ENCODE measurements at places on chromosomes 11 and 22.

- no peak for DNase-seq
These were observed at the start of gene MRGPRE for GRCh38 chr11:3231851-3232744. Gene MRGPRE, minus strand, starts transcription at chr11:3232417. Its CDS starts 3,618 bp downstream, at chr11:3228799.

GRCh38 chr11:76239483-76240160, 33.3 kb upstream of the WNT11 start:
- DNase-seq, result no peak

DNA sequence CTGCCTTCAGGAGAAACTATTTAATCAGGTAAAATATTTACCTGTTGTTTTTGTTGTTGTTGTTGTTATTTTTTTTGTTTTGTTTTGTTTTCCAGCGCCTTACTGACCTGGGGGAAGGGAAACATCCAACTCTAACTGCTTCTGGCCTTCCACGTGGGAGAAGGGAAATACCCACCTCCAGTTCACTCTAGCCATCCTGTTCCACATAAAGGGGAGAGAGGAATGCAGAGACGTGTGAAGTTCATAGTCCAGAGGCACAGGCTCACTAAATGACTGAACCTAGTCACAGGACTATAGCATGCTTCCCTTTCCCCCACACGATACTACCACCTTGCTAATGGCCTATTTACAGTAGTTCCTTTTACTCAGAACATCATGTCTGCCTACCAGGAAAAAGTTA, 72.4 kb upstream of the VSTM5 start:
- no peak for DNase-seq

- DNase-seq, result no peak
These were observed 34.7 kb upstream of the SEPTIN5 start for GRCh38 chr22:19679522-19680101.

GRCh38 chr22:28299753-28300152, 379.9 kb downstream of the TTC28 start:
- DNase-seq, result no peak

DNA sequence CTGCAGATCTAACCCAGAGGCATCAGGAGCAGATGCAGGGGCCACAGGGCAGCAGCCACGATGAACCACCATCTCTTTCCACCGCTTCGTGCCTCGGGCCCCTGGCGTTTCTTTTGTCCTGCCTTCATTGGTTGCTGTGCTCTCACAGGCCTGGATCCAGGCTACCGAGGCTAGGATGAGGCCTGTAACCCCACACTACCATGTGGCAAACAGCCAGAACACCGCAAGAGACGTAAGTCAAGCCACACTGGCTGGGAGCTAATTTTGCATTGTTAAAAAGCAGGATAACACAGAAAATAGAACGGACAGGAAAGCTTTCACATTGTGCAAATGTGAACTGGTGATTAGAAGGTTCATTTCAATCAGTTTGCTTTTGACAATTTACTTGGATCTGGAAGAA, 15.7 kb upstream of the ARFGAP3 start:
- DNase-seq, result no peak

DNA sequence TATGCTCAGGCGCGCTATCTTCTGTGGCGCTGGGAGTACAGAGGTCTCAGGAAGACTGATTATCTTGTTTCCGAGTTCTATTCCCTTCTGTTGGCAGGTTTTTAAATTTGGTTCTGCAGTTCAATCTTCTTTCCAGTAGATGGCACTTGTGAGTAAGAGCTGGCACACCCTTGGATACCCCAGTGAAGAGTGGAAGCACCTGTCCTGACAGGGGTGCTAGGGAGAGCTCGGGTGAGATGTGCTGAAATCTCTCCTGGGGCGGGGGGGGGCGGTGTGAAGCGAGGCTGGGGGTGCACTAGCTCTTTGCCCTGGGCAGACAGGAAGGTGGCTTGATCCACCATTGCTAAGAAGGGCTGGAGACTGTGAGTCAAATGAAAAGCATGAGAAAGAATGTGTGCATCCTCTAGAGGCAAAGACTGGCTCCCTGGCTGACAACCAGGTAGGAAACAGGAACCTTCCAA, 679.9 kb upstream of the CCDC179 start:
- no peak for DNase-seq

DNA sequence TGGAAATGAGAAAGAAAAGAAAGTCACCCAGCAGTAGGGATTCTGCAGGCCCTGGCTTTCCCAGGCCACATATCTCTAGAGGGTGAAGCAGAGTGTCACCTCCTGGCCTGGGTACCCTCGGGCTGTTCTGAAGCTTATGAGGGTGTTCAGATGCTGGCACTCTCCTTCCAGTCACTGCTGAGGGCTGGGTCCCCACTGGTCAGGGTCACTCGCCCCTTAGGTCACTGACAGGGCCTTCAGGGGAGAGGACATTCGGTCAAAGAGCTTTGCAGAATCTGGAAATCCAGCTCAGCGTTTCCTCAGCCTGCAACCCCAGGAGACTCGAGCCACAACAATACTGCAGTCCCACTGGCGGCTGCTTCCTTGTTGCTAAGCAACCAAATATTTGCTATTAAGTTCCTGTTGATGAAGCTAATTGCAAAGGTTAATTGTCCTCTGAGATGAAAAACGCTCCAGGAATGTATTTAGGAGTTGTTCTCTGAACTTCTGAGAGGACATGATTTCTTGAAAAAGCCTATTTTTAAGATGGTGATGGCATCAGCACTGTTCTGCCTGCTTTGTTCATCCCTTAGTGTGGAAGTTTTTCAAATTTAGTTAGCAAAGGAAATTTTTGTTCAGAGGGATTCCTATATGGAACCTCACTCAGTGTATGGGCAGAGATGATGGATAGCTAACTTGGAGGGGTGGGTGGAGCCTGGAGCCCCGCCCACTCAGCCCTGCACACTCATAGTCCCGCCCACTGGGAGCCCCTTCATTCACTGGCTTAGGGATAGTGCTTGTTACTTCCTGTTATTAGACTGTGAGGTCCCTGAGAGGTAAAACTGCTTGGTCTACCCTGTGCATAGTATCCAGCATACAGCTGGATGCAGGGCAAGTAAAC, 109.2 kb downstream of the CSNK2A3 start:
- no peak for DNase-seq

DNA sequence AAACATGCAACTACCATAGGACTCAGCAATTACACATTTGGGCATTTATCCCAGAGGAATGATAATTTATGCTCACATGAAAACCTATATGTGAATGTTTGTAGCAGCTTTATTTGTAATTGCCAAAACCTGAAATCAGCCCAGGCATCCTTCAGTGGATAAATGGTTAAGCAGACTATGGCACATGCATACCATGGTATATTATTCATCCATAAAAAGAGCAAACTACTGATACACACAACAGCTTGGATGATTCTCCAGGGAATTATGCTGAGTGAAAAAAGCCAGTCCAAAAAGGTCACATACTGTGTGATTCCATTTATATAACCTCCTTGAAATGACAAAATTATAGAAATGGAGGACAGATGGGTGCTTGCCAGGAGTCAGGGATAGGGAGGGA, 86.7 kb downstream of the ALX4 start:
- no peak for DNase-seq

- no peak for DNase-seq
These were observed 197.9 kb downstream of the TTC28 start for GRCh38 chr22:28481725-28482124.

DNA sequence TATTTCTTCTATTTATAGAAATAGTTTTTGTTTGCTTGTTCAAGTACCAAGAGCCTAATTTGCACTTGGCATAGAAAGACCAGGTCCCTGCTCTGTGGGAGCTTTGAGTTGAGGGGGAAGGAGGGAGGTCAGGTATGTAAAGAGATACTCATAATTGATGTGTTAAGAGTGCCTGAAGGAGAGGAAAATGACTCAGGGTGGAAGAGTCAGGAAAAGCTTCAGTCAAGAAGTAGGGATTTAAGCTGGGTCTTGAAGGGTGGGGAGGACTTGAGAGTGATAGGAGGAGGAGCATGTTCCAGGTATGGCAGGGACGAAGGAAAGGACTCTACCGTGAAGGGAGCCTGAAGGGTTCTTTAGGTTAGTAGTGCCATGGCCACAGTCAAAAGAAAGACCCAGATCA, 9.0 kb downstream of the RBX1 start:
- DNase-seq, result no peak

- no peak for DNase-seq
These were observed 83.1 kb downstream of the VPREB1 start for GRCh38 chr22:22327723-22328122.

- DNase-seq, result no peak
These were observed 17.5 kb upstream of the FIBIN start for GRCh38 chr11:26976389-26976788.
